ENCODE measurements at places on chromosomes 4 and X.
A peak's percentile ranks its signal among the peaks of the same experiment; 100 is the strongest.

DNA sequence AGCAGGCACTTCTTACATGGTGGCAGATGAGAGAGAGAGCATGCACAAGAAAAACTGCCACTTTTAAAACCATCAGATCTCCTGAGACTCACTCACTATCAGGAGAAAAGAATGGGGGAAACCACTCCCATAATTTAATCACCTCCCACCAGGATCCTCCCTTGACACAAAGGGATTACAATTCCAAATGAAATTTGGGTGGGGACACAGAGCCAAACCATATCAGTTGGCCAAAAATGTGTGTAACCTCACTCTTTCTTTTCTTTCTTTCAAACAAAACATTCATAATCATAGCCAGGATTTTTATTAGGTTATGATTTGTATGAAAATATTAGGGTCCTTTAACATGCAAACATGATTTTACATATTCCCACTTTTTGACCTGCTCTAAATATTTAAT is 222.1 kb downstream of the PCDH18 start:
- no peak overlapping the region for H3K4me3 ChIP-seq
- H3K4me1 ChIP-seq: no peaks in the 10 kb centered on the region
- no peaks in the 10 kb centered on the region for H3K36me3 ChIP-seq
- H3K27ac ChIP-seq: no peak overlapping the region
- no peaks in the 10 kb centered on the region for H3K27me3 ChIP-seq

GRCh38 chrX:111914398-111915090 is 38.6 kb downstream of the TRPC5OS start:
- no peak for ATAC-seq
- no peaks in the 10 kb centered on the region for H3K27me3 ChIP-seq
- H3K4me1 ChIP-seq: no peaks in the 10 kb centered on the region
- H3K27ac ChIP-seq: no peak overlapping the region
- H3K36me3 ChIP-seq: no peaks in the 10 kb centered on the region
- H3K4me3 ChIP-seq: no peak overlapping the region

DNA sequence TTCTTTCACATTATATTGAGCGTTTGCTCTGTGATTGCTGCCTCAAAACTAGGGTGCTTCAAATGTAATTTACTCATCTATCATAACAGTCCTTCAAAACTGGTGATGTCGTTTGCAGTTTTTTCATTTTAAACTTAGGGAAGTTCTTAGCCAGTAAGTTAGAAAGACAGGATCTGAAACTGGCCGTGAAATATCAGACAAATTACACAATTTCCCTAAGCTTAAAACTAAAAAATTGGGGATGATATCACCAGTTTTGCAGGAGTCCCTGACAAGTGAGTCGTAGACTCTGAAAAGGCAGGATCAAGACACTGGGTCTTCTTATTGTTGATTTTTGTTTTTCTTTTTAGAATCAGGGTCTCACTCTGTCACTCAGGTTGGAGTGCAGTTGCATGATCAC is 44.8 kb downstream of the MOB1B start:
- no peaks in the 10 kb centered on the region for H3K27me3 ChIP-seq
- H3K36me3 ChIP-seq: peaks cover 6% of the 10 kb centered on the region
- ATAC-seq: no peak
- H3K27ac ChIP-seq: no peak overlapping the region
- H3K4me3 ChIP-seq: no peak overlapping the region

- no peak overlapping the region for H3K27ac ChIP-seq
- no peak for ATAC-seq
- H3K4me3 ChIP-seq: no peak overlapping the region
- H3K27me3 ChIP-seq: no peaks in the 10 kb centered on the region
Measured at GRCh38 chr4:157327666-157328065, 107.1 kb downstream of the GRIA2 start.

GRCh38 chr4:3637326-3638016 is 105.2 kb upstream of the LRPAP1 start:
- ATAC-seq: no peak
- peaks cover 14% of the 10 kb centered on the region for H3K4me1 ChIP-seq
- peaks cover 53% of the 10 kb centered on the region for H3K27me3 ChIP-seq
- H3K27ac ChIP-seq: no peak overlapping the region
- H3K4me3 ChIP-seq: no peak overlapping the region

DNA sequence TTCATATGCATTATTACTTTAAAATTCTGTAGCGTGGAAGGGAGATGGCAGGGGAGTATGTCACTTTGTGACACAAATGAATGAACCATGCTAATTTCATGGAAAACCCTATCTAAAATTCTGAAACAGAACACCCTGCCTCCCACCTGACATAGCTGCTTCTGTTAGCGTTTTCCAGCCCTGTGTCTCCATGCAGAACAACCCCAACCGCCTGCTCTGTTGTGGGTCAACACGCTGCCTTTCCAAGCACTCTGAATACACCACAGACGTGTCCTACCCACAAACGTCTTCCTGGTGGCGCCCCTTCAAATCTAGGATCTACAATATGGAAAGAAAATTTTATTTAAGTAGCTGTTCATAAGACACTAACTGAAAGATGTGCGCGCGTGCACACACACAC is 238.6 kb downstream of the TRIML1 start:
- H3K36me3 ChIP-seq: no peaks in the 10 kb centered on the region
- no peaks in the 10 kb centered on the region for H3K27me3 ChIP-seq
- no peak for ATAC-seq

- H3K27me3 ChIP-seq: no peaks in the 10 kb centered on the region
- H3K36me3 ChIP-seq: peaks cover 10% of the 10 kb centered on the region
- H3K4me3 ChIP-seq: no peak overlapping the region
- no peak for ATAC-seq
- H3K4me1 ChIP-seq: peaks cover 48% of the 10 kb centered on the region
- peak overlapping the region; percentile 12 for H3K27ac ChIP-seq
Measured at GRCh38 chrX:154730253-154730891, 20.5 kb downstream of the GAB3 start.

- H3K27me3 ChIP-seq: no peaks in the 10 kb centered on the region
- no peaks in the 10 kb centered on the region for H3K4me1 ChIP-seq
- H3K27ac ChIP-seq: no peak overlapping the region
- no peak for ATAC-seq
Measured at GRCh38 chrX:39759526-39760224, 338.1 kb downstream of the BCOR start.

DNA sequence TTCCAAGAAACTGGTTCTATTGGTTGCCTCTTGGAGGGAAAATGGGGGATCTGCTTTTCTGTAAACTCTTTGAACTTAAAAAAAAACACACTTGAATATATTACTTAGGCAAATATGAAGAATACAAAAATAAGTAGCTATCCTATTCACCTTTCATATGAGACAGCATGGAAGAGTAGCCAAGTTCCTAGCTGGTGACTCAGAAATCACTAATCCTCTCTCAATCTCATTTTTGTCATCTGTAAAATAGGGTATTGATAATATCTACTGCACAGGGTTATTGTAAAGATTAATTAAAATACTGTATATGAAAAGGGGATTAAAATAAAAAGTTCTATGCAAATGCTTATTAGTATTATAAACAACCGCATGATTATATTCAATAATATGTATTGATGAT is 12.7 kb downstream of the MGARP start:
- peaks cover 16% of the 10 kb centered on the region for H3K4me1 ChIP-seq
- no peak for ATAC-seq
- no peaks in the 10 kb centered on the region for H3K27me3 ChIP-seq
- H3K4me3 ChIP-seq: no peak overlapping the region
- H3K27ac ChIP-seq: peak overlapping the region; percentile 44

- H3K27me3 ChIP-seq: no peaks in the 10 kb centered on the region
- no peak for ATAC-seq
- H3K4me3 ChIP-seq: no peak overlapping the region
- no peaks in the 10 kb centered on the region for H3K36me3 ChIP-seq
- no peak overlapping the region for H3K27ac ChIP-seq
- H3K4me1 ChIP-seq: no peaks in the 10 kb centered on the region
Measured at GRCh38 chr4:181909368-181909767, 333.8 kb upstream of the TENM3 start.

GRCh38 chr4:151628001-151628608 is 132.7 kb downstream of the GATB start:
- no peak for ATAC-seq
- H3K4me1 ChIP-seq: no peaks in the 10 kb centered on the region
- no peak overlapping the region for H3K4me3 ChIP-seq
- no peaks in the 10 kb centered on the region for H3K36me3 ChIP-seq

- H3K36me3 ChIP-seq: no peaks in the 10 kb centered on the region
- H3K4me3 ChIP-seq: no peak overlapping the region
- H3K27ac ChIP-seq: no peak overlapping the region
Measured at GRCh38 chr4:14916554-14917297, 85.6 kb upstream of the CPEB2 start.

- ATAC-seq: no peak
- H3K27me3 ChIP-seq: no peaks in the 10 kb centered on the region
- H3K4me3 ChIP-seq: no peak overlapping the region
- H3K27ac ChIP-seq: no peak overlapping the region
Measured at GRCh38 chrX:132900633-132901293, 57.7 kb downstream of the HS6ST2 start.

- H3K36me3 ChIP-seq: no peaks in the 10 kb centered on the region
- H3K27ac ChIP-seq: no peak overlapping the region
- H3K27me3 ChIP-seq: no peaks in the 10 kb centered on the region
- ATAC-seq: no peak
- H3K4me3 ChIP-seq: no peak overlapping the region
- no peaks in the 10 kb centered on the region for H3K4me1 ChIP-seq
Measured at GRCh38 chr4:111781611-111782010, 363.6 kb upstream of the FAM241A start.

DNA sequence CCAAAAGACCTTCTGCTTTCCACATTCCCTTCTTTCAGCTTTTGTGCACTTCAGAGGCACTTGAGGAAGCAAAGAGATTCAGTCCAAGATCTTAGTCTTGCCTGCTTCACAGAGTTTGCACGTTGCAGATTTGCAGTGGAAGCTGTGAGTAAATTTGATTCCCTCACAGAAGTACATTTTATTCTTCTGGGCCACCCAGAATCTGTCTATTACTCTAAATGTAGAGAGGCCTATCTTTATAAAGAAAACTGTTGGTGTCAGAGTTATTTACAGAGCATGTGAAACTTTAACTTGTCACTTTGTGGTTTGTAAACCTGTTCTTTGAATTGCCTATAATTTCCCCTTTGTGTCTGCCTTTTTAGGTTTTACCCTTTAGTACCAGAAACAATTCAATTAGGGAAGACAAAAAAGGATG is 15.5 kb downstream of the SPRY1 start:
- no peaks in the 10 kb centered on the region for H3K27me3 ChIP-seq
- H3K27ac ChIP-seq: no peak overlapping the region
- peaks cover 13% of the 10 kb centered on the region for H3K4me1 ChIP-seq
- no peak overlapping the region for H3K4me3 ChIP-seq

- H3K27ac ChIP-seq: no peak overlapping the region
- H3K36me3 ChIP-seq: no peaks in the 10 kb centered on the region
- no peak overlapping the region for H3K4me3 ChIP-seq
- H3K4me1 ChIP-seq: no peaks in the 10 kb centered on the region
- no peak for ATAC-seq
Measured at GRCh38 chr4:121551881-121552280, 144.9 kb downstream of the ANXA5 start.

DNA sequence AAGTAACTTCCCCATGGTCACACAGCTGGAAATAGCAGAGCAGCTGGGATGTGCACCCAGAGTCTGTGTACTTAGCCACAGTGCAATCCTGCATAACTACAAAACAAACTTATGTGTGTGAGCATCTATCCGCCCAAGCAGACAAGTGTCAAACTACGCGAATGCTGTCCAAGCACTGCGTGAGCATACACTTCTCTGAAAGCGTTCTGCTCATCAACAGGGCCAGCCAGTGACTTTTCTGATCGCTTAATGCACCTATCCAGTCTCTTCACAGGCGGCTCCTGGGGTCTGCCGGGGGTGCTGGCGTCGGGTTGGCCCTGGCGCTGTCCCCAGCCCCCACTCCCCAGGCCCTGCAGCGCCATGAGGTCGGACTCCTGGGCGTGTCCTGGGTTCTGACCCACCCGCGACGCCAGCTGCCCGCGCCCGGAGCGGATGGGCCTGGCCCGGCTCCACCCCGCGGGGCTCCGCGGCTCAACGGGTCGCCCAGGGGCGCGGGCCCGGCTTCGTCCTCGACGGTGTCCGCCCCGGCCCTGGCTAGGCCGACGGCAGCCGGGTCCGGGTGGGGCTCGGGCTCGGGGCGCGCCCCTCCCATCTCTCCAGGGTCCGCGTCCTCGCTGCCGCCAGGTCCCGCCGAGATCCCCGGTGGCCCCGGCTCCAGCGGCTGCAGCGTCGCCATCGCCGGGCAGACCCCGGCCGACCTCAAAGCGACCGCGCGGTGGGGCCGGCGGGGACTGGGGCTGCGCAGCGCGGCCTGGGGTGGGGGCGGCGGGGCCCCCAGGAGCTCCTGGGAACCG is 1.3 kb upstream of the ZNF141 start:
- no peaks in the 10 kb centered on the region for H3K27me3 ChIP-seq
- peaks cover 46% of the 10 kb centered on the region for H3K36me3 ChIP-seq
- H3K4me3 ChIP-seq: peak overlapping the region; percentile 100

DNA sequence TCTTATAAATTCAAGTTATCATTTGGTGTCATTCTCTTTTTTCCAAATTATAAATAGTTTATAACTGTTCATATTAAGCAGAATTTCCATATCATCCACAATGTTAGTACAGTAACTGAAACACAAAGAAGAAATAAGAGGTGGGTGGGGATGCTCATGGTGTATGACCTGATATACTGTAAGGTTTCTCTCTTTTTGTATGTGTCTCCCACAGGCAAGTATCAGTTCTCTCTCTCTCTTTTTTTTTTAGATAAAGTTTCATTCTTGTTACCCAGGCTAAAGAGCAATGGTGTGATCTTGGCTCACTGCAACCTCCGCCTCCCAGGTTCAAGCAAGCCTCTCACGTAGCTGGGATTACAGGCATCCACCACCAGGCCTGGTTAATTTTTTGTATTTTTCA is 43.7 kb upstream of the UGT2A3 start:
- ATAC-seq: no peak
- H3K27ac ChIP-seq: no peak overlapping the region
- H3K36me3 ChIP-seq: no peaks in the 10 kb centered on the region
- no peaks in the 10 kb centered on the region for H3K4me1 ChIP-seq
- H3K27me3 ChIP-seq: no peaks in the 10 kb centered on the region
- H3K4me3 ChIP-seq: no peak overlapping the region

DNA sequence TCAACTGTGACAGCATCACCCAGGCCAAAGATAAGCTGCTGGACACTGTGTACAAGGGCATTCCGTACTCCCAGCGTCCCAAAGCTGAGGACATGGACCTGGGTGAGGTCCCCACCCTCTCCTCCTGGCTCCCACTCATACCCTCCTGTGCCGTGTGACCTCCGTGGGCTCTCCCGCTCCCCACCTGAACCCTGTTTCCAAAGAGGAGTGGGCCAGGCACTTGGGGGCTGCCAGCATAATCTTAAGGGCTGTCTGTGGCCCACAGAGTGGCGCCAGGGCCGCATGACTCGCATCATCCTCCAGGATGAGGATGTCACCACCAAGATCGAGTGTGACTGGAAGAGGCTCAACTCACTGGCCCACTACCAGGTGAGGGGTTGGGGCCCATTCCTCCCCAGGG is 10.0 kb downstream of the LAGE3 start:
- no peaks in the 10 kb centered on the region for H3K4me1 ChIP-seq
- ATAC-seq: no peak
- H3K27me3 ChIP-seq: no peaks in the 10 kb centered on the region
- H3K4me3 ChIP-seq: no peak overlapping the region
- no peak overlapping the region for H3K27ac ChIP-seq

- H3K4me3 ChIP-seq: no peak overlapping the region
- H3K4me1 ChIP-seq: peaks cover 8% of the 10 kb centered on the region
- H3K27me3 ChIP-seq: no peaks in the 10 kb centered on the region
- no peak for ATAC-seq
- no peaks in the 10 kb centered on the region for H3K36me3 ChIP-seq
Measured at GRCh38 chrX:43644124-43644701, 11.9 kb upstream of the MAOA start.

- H3K27me3 ChIP-seq: no peaks in the 10 kb centered on the region
- no peak overlapping the region for H3K27ac ChIP-seq
- no peak for ATAC-seq
- peaks cover 6% of the 10 kb centered on the region for H3K36me3 ChIP-seq
Measured at GRCh38 chr4:10416441-10416840, 40.8 kb downstream of the ZNF518B start.
